ENCODE measurements at places on chromosomes 3 and 15. TPM values are rescaled to one million over a fixed set of nuclear protein-coding genes. Genes with fewer than 3 reads are reported as not detected.

KNG1 gene
- not detected for total RNA-seq

GRCh38 chr3:45560281-45560971, 34.1 kb upstream of the LIMD1 start:
- DNase-seq, result no peak

EPHA3 gene
- not detected for total RNA-seq

TYRO3 gene
- 0.66 TPM for total RNA-seq

DNA sequence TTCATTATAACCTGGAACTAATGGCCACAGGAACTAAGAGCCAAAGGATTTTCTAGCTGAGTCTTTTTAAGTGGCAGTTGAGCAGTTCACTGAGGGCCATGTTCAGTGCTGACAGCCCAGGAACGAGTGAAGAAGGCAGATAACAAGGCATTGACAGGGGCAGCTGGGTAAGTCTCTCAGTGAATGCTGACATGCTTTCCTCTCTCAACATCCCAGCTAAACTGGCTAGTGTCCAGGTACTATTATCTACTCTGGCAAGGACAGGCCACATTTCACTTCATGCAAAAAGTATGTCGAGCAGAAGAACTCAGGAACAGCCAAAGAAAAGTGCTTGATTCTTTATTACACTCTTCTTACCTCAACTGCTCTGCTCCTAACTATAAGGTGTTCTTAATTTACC, 515.9 kb downstream of the NLGN1 start:
- DNase-seq, result no peak

SAMD7 gene
- total RNA-seq, result not detected

CLDN18 gene
- not detected for total RNA-seq

- DNase-seq, result no peak
These were observed 172.7 kb downstream of the SYNPR start for GRCh38 chr3:63450634-63451363.

DNA sequence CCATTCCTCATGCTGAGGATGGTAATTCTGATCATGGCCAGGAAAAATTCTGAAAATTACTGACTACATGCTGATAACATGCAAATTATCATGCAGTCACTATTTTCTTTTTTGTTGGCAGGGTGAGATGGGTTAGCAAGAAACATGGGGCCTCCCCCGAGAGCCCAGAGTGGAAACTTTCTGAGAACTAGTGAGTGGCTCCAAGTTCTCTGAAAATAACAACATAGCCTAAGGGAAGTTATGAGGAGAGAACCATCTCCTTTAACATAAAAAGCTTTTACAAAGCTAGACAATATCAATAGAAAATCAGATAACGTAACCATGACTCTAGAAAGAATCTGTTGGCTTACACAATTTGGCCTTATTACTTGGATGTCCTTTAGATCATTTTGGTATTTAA, 254.2 kb downstream of the PLOD2 start:
- DNase-seq, result no peak

SLC30A4 gene
- 2.9 TPM for total RNA-seq

DNA sequence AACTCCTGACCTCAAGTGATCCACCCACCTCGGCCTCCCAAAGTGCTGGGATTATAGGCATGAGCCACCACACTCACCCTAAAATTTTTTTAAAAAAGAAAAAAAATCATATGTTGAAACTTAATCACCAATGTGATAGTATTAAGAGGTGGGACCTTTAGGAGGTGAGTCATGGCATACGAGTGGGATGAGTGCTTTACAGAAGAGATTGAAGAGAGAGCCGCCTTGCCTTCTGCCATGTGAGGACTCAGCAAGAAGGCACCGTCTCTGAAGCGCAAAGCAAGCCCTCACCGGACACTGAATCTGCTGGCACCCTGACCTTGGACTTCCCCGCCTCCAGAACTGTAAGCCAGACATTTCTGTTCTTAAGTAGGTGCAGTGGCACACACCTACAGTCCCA, 5.5 kb downstream of the ARPIN start:
- no peak for DNase-seq

- DNase-seq, result peak; percentile 72
These were observed 38.5 kb upstream of the TFRC start for GRCh38 chr3:196120291-196120951.

GRCh38 chr3:31274326-31275024, 258.2 kb upstream of the STT3B start:
- no peak for DNase-seq

DNA sequence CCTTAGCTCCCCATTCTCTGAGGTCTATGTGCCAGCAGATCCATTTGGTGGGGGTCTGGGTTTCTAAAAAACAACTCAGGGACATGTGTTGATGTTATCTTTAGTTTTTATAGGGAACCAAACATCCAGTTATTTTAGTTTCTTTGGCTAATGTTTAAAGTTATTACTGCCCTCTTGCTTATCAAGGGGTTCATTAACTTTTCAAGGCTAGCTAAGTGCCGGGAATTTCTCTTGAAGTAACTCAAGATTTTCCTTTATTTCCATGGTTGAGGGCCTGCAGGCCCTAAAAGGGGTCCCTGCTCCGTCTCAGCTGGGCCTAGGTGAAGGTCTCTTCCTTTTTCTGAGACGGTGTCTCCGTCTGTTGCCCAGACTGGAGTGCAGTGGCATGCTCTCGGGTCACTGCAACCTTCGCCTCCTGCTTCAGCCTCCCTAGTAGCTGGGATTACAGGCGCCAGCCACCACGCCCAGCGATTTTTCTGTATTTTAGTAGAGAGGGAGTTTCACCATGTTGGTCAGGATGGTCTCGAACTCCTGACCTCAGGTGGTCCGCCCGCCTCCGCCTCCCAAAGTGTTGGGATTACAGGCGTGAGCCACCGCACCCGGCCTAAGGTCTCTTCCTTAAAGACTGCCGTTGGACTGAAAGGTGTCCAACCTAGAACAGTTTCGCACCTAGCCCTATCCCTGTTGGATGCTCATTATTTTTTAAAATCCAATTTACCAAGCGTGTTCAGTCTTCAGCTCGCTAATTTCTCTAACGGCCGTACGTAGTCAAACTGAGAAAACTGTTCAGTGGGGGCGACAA, 1.3 kb upstream of the OXSR1 start:
- no peak for DNase-seq

THSD4 gene
- total RNA-seq, result not detected

GRCh38 chr15:91872356-91873137, 19.0 kb downstream of the SLCO3A1 start:
- no peak for DNase-seq

DNA sequence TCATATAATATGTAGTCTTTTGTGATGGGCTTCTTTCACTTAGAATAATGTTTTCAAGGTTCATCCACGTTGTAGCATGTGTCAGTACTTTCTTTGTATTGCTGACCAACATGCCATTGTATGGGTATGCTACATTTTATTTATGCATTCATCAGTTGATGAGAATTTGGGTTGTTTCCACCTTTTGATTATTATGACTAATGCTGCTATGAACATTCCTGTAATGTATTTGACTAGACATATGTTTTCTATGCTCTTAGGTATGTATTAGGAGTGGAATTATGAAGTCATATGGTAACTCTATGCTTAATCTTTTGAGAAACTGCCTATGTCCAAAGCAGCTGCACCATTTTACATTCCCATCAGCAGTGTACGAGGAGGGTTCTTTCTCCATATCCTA, 3.2 kb upstream of the PODXL2 start:
- no peak for DNase-seq

DNA sequence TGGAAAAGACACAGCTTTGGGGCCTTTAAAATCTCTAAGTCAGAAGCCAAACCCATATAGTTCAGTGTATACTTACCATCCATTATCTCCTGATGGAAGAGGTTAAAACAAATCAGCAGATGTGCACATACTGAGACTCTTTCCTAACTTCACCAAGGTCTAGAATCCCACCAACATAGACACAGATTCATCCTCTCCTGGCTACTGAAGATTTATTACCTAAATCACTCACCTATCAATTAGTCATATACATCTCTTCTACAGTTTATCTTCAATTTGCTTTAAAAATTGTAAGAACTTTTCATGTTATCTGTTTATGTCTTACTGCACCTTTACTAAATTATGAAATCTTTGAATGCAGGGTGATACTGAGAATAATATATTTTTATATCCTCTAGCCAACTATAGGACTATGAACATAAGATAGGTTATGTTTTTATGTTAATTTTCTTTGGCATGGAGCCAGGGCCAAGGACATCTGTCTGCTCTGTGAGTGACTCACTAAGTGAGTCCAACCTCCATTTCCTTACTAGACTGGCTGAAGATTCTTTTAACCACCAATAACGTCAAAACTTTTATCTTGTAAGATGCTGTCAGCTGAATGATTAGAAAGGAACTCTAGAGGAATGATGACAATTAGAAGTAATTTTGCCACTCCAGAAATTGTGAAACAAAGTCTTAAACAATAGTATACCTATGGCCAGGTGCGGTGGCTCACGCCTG, 397.6 kb downstream of the FOXP1 start:
- DNase-seq, result no peak

GRCh38 chr3:165159760-165160421, 36.3 kb downstream of the SLITRK3 start:
- DNase-seq, result no peak

DNA sequence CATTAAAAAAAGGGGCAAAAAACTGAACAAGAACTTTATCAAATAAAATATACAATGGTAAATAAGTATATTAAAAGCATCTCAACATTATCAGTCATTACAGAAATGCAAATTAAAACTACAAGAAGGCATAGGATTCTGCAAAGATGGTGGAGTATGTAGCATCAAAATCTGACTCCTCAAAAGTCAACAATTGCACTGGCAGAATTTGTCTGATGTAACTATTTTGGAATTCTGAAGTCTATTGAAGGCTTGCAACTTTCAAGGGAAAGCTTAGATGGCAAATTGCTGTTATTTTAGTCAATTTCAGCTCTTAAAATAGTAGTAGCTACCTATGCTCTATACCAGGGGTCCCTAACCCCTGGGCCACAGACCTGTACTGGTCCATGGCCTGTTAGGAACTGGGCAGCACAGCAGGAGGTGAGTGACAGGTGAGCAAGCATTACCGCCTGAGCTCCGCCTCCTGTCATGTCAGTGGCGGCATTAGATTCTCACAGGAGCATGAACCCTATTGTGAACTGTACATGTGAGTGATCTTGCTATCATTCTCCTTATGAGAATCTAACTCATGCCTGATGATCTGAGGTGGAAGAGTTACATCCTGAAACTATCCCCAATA, 107.6 kb downstream of the TGFBR2 start:
- no peak for DNase-seq

DNA sequence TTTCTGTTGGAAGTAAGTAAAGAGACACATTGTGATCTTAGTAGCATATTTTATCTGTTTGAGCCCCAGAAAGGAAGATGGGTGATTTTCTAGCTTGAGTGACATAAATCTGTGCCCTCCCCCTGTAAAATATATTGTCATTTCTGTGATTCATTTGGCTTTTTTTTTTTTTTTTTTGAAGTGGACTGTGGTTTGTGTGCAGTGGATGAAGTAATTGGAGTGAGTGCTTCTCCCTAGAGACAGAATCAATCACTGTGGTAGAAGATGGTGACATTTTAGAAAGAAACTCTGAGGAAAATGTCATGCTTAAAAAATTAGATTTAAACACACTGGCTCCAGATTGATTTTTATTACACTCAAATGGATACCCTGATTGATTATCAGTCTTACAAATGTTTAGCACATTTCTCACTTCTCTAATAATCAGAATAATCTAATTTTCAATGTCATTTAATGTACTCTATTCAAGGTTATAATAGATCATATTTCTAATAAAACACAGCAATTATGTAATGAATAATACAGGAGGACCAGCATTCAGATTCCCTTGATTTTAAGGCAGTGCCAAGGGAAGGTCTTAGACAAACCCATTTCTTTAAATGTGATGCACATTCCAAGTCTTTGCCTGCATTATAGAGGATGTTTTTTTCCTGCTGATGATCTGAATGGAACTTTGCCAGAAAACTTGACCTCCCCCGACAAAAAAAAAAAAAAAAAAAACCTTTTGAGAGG, 116.6 kb downstream of the TOP2B start:
- no peak for DNase-seq

CCNB2 gene
- 95.3 TPM for total RNA-seq

GRCh38 chr3:174159604-174160003, 699.5 kb upstream of the NAALADL2 start:
- DNase-seq, result no peak

DNA sequence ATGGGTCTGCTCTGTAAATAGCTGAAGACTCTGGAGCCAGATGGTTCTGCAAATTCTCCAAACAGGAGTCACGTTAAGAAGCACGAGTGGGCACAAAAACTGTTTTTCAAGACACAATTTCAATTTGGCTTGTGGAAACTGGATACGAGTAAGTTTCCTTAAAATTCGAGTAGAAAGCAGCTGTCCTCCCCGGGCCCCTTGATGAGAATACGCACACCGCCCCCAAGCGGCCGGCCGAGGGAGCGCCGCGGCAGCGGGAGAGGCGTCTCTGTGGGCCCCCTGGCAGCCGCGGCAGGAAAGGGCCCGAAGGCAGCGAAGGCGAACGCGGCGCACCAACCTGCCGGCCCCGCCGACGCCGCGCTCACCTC, 778 bp upstream of the THBS1 start:
- peak; percentile 90 for DNase-seq

GASK1A gene
- not detected for total RNA-seq

DNA sequence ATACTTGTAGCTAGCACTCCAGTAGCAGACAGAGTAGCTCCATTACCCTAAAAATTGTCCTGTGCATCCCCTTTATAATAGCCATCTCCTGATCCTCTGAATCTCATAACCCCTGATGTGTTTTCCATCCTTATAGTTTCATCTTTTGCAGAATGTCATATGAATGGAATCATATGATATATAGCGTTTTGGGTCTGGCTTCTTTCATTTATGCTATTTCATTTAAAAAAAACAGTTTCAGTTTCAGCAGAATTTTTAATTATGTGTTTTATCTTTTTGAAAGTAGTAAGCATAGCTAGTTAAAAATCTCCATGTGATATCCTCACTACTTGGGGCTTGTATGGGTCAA, 132.7 kb downstream of the KLF13 start:
- no peak for DNase-seq

TEX55 gene
- not detected for total RNA-seq

DNA sequence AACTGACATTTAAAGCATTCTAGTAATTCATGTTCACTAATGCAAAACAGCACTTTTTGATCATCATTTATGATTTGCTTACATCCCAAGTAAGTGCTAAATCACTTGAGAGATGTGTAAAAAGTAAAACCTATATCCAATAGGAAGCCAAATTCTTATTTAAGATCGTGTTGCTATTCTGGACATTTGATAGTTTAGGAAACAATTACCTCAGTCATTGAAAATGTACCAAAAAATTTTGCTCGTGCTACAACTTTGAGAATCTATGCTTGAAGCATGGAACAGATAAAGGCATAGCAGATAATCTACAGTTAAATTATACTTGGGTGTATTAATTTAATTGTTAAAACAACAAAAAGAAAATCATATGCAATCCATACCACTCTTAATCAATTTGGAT, 571.6 kb upstream of the NR2F2 start:
- no peak for DNase-seq

GRCh38 chr3:36542186-36542585, 161.9 kb downstream of the STAC start:
- DNase-seq, result no peak

- peak; percentile 48 for DNase-seq
These were observed 15.4 kb upstream of the BFSP2 start for GRCh38 chr3:133384331-133385027.

NOX5 gene
- total RNA-seq, result 0.06 TPM

- DNase-seq, result no peak
These were observed 30.9 kb downstream of the ITPR1 start for GRCh38 chr3:4523710-4524698.

All from activated CD8-positive, alpha-beta memory T cell treated with anti-CD3 and anti-CD28 coated beads, Interleukin-2, amount 10 ng/mL, durations not matched to agents 7 days and 5 days (primary cell).